Activated CD4-positive, alpha-beta T cell treated with anti-CD3 and anti-CD28 coated beads, Interleukin-2, amount 50 U/mL, for 24 hours (primary cell): ENCODE measurements at places on chromosomes 11 and 22.

GRCh38 chr11:19769820-19770219 is 57.2 kb downstream of the NAV2 start:
- DNase-seq: no peak

DNA sequence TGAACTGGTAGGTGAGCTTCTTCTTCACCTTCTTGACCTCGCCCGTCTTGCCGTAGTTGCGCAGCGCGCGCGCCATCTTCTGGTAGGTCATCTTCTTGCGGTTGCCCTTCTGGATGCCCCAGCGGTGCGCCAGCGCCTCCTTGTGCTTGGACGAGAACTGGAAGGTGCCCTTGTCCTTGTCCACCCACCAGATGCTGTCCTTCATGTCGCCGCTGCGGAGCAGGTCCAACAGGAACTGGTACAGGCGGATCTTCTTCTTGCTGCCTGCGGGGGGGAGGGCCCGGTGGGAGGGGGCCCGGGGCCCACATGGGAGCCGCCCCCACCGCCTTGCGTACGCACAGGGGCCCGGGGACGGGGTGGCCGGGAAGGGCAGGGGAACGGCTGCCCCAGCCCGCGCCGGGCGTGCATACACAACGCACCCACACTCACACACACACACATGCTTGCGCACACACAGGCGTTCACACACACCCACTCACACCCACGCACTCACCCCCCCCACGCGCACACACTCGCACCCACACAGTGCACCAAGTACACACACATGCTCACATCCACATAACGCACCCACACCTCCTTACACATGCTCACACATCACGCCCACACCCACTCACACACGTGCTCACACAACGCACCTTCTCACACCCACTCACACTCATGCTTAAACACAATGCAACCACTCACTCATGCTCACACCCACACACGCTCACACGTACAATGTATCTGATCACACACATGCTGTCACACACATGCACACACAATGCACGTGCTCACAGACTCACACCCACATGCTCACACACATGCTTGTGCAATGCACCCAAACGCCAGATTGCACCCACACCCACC is 3.0 kb upstream of the MYBPC3 start:
- DNase-seq: no peak

DNA sequence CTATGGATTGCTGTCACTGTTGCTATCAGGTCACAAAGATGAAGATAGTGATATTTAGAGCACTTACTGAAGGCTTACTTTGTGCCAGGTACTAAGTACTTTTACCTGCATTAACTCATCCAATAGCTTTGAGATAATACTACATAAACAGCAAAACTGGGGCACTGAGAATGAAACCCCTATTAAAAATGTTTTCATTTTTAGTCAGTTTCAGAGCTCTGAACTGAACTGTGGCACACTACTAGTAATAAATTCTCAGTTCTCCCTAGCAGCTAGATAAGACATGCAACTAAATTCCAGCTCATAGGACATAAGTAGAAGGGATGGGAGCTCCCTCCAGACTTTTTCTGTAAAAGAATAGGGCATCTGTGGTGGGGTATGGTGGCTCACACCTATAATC is 24.0 kb downstream of the ARFGAP3 start:
- no peak for DNase-seq

- no peak for DNase-seq
Observed at GRCh38 chr11:111645657-111646316, 43.5 kb downstream of the SIK2 start.

DNA sequence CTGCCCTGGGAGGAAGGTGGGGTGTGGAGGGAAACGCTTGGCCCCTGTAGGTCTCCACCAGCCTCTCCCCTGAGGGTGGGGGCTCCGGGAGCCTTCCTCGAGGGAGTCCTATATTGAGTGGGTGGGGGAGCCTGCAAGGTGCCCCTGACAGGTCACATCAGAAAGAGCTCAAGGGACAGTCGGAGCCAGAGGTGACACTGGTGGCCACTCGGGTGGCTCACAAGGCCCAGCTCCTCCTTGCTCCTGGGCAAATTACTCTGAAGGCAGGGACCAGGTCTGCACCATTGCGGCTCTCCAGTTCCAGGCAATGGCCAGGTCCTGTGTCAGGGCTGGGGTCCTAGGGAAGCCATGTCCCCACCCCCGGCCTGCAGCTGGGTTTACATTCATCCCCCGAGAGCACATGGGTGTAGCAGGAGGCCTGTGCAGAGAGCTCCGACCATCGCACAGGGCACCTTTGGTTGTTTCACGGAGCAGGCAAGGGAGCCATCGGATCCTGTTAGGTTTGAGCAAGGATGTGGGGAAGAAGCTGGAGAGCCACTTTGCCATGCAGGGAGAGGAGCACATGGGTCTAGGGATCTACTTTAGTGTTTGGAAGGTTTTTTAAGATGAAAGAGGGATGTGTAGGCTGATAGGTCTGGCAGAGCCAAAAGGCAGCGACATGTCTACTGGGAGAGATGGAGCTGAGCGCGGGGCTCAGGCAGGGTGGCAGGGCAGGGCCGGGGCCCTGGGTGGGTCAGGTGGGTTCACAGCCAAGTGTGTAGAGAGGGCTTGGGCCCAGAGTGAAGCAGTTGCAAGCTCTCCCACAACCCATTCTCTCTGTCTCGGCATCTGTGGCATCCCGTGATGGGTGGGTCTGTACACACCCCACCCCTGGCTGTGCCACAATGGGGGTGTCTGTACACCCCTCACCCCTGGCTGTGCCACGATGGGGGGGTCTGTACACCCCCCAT is 14.8 kb downstream of the CCND1 start:
- DNase-seq: no peak

DNA sequence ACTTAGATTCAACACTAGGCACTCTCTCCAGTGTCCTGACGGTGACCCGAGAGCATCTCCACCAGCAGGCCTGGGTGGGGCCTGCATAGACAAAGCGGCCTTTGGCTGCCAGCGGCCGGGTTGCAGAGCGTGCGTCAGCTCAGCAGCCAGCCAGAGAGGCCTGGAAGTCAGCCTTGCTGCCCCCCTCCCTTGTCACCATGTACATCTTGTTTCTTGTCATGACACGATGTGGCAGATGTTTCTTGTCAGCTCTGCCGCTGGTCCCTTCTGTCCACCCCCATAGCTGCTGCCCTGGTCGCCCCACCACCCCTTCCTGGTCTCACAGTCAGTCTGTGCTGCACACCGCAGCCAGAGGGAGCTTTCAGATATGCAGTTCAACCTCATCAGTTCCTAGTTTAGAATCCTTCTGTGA is 33.1 kb upstream of the CBX7 start:
- no peak for DNase-seq

DNA sequence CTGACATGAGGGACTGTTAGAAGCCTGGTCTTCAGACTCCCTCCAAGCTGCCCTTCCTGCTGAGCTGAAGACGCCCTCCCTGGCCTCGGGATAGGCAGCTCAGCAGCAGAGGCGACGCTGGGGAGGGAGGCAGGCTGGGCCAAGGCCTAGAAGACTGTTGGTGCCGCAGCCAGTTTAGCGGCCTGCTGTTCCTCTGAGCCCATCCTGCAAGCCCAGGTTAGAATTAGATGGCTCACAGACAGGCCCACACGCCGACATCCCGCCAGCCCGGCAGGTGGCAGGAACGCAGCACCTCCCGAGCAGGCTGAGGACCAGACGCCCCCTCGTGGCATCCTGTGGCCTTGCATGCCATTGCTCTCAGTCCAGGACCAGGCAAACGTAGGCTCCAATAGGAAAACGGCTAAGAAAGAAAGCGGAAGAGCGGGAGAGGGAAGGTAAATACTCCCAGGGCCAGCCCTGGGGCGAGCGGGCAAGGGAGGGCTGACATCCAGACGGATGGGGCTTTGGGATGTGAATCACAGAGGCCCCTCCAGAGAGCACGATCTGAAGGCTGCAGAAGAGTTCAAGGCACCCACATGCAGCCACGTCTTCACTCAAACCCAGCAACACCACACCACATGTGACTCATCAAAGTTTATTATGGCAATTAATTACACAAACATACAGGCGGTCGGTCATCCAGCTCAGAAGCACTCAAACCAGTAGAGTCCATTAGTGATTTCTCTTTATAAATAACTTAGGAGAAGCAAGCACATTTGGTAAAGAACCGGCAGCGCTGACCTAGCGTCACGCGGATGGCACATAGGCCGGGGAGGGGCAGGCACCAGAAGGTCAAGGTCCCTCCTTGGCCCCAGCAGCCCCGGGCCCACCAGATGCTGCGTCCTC is 27.6 kb downstream of the CD5 start:
- DNase-seq: peak; percentile 89

DNA sequence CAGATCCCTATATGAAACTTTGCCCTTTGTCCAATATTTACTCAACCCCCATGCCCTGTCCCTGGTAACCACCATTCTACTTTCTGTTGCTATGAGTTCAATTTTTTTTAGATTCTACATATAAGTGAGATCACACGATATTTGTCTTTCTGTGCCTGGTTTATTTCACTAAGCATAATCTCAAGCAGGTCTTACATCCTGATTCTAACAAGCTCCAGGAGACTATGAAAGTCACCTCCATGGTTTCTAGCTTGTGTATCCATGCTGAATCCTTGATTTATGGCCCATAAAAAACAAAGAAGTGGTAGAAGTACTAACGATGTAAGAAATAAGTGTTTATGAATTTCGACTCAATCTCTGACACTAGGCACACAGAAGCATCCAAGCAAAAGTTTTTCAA is 68.0 kb downstream of the OR5AK2 start:
- no peak for DNase-seq

- DNase-seq: no peak
Observed at GRCh38 chr22:49738006-49738405, 89.7 kb downstream of the BRD1 start.

- DNase-seq: no peak
Observed at GRCh38 chr22:27663812-27664211, 137.7 kb downstream of the MN1 start.

GRCh38 chr22:43389227-43389836 is 22.5 kb upstream of the MPPED1 start:
- no peak for DNase-seq

- no peak for DNase-seq
Observed at GRCh38 chr11:93784935-93785360, 866 bp downstream of the MED17 start.

- DNase-seq: no peak
Observed at GRCh38 chr22:38309614-38310517, 7.4 kb downstream of the CSNK1E start.

- DNase-seq: no peak
Observed at GRCh38 chr22:33793475-33793874, 126.8 kb downstream of the LARGE1 start.

GRCh38 chr11:8277691-8278090 is 14.0 kb upstream of the LMO1 start:
- DNase-seq: no peak

DNA sequence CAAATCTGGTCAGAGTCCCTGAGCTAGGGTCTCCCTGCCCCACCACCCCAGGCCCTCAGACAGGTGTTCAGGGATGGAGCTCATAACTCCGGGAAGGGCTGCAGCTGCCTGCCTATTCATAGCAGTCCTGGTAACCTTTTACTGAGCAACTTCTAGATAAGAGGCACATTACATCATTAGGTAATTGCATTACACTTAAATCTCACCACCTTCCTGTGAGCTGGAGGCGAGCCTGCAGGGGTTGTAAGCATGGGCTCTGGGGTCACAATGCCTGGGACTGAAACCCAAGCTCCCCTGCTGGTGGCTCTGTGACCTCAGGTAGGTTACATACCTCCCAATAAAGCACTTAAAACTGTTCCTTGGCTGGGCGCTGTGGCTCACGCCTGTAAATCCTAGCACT is 22.5 kb downstream of the TP53I11 start:
- DNase-seq: no peak

GRCh38 chr11:86738568-86738967 is 61.8 kb upstream of the PRSS23 start:
- no peak for DNase-seq

GRCh38 chr11:2108675-2109491 is 30.3 kb downstream of the IGF2 start:
- DNase-seq: no peak

DNA sequence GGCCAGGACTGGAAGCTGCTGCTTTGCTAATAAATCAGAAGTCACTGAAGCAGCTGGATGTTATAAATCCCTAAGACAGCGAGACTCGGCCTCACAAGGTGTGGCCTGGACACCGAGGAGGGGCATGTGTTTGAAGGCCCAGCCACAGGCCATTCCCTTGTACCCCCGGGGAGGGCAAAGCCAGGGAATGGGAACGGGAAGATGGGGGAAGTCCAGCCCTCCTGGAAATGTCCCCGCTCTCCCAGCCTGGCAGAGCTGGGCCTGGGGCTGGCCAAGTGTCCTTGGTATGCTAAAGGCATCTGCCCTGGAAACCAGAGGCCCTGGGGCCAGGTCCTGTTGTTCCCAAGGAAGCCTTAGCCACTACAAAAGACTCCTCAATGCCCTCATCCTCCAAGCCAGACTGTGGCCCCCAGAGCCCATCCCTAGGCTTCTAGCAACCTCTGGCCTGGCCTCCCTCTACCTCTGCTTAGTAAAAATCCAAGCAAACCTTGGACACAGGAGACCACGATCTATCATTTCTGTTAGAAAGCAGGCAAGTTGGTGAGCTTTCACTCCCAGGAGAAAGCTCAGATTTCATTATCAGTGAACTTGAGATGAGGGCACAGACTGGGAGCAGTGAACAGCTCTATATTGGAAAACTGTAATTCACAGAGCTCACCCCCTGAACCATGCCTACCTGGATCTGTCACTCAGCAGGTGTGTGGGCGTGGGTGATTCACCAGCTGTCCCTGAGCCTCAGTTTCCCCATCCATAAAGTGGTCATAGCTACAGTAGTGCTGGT is 11.0 kb downstream of the CHST1 start:
- no peak for DNase-seq

GRCh38 chr11:134584001-134584561 is 172.0 kb upstream of the B3GAT1 start:
- no peak for DNase-seq

GRCh38 chr11:46920755-46921154 is 2.4 kb upstream of the LRP4 start:
- DNase-seq: no peak

GRCh38 chr22:21919526-21920307 is 32.9 kb downstream of the PPM1F start:
- DNase-seq: no peak

GRCh38 chr11:130839981-130840666 is 76.2 kb downstream of the SNX19 start:
- no peak for DNase-seq

DNA sequence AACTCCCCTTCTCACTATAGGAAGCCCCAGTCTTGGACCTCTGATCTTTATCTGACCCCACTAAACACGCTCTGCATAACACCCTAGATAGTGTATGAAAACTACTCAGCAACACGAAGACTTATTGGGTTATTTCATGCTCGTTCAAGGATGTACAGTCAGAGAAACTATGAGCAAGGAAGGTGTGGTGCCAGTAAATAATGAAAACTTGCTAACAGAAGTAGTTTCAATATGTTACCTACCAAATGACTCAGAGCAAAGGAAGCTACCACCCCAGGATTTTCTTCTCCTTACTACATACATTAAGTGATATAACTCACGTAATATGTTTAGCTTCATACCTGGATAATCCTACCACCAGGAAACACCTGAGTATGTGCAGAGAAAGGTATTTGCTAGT is 25.9 kb upstream of the LYVE1 start:
- DNase-seq: no peak

- no peak for DNase-seq
Observed at GRCh38 chr11:88313441-88313840, 24.1 kb downstream of the CTSC start.
